ENCODE measurements at places on chromosomes 6 and 20.

DNA sequence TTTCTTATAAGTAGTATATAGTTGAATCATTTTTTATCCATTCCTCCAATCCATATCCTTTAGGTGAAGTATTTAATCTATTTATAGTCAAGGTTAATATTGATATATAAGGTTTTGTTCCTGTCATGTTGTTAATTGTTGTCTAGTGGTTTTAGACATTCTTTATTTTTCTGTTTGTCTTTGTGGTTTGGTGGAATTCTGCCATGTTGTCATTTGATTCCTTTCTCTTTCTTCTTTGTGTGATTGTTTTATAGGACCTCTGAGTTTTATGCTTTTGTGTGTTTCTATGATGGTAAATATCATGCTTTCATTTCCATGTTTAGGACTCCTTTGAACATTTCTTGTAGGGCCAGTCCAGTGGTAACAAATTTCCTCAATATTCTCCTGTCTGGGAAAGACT lies 450.3 kb upstream of the BTBD3 start:
- no peak for DNase-seq

- DNase-seq = peak; percentile 11
Measured at GRCh38 chr6:30357678-30358540, 13.0 kb downstream of the RPP21 start.

GRCh38 chr6:75376347-75377024 lies 91.9 kb upstream of the TMEM30A start:
- DNase-seq = no peak

GRCh38 chr6:90450268-90450953 lies 136.5 kb downstream of the MAP3K7 start:
- no peak for DNase-seq

DNA sequence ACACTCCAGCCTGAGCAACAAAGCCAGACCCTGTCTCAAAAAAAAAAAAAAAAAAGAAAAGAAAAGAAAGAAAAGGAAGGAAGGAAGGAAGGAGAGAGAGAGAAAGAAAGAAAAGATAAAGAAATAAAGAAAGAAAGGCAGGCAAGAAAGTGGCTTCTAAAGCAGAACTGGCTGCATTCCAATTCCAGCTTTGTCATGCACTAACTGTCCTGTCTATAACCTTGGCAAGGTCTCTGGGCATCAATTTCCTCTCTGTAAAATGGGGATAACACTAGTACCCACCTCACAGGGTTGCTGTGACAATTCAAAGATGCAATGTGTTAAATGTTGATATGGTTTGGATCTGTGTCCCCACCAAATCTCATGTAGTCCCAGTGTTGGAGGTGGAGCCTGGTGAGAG lies 28.0 kb downstream of the RING1 start:
- no peak for DNase-seq

DNA sequence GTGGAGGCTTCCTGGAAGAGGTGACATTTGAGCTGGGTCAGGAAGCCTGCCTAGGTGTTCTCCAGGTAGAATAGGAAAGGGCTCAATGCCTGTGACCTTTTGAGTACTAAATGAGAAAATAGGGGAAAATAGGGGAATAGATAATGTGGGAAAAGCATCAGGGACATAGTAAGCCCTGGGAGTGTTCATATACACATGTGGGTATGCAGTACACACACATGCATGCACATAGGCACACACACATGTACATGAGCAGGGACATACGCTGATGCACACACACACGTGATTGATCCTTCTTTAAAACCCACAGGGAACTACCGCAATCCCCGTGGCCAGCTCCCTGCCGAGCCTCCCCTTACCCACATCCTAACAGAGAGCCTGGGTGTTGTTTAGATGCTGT lies 351.7 kb downstream of the CDH4 start:
- no peak for DNase-seq

GRCh38 chr20:3633913-3634478 lies 29.2 kb downstream of the GFRA4 start:
- no peak for DNase-seq

- DNase-seq = no peak
Measured at GRCh38 chr6:70119218-70119835, 183.6 kb downstream of the COL9A1 start.

DNA sequence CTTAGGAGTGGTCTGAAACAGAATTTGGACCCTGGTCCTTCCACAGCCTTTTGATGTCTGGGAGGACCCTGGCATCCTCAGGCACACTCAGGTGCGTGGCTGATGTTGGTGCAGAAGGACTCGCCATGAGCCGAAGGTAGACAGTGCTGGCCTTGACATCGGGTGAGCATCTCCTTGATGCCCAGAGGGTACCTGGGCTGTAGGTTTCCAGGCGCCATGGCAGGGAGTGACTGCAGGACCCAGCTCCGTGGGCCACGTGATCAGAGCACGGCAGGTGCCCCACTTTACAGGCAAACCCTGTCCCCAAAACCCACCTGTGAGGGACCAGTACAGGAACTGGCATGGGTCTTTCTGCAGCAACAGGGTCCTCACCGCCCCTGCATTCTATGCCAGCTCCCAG lies 319.2 kb downstream of the CDH4 start:
- no peak for DNase-seq

DNA sequence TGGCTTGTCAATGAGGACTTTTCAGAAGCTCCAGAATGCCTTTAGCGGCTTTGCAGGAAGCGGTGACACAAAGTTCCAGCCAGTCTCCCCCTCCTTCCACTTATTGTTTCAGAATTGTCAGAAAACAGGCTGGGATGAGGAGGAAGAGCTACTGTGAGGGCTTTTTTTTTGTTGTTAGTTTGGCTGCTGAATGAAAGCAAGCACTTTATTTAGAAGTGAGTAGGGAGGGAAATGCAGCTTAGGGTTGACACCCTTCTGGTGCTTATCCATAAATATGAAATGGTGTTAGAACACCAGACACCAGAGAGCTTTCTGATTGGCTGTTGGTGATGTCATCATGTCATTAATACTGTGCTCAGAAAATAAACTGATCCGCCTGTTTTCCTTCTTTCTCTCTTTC lies 251.5 kb downstream of the SOX4 start:
- no peak for DNase-seq

DNA sequence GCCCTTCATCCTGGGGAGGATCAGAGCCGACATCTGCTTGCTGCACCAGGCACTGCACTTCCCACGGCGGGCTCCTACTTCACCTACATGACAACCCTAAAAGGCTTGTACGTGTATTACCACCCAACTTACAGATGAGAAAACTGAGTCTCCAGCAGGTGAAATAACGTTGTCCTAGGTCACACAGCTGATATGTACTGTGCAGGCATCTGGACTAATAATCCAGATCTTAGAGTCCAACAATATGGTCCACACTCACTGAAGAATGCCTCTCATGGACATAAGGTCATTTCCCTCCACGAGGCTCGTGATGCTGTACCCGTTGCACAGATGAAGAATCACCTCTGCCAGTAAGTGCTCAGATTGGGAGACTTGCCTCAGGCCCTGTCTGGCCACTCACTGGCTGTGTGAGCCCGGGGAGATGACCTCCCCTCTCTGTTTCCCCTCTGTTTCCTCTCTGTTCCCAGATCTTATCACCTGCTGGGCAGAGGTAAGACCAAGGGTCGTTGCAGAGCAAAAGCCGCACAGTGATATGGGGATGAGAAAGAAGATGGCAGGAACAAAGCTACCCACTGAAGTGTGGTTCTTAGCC lies 32.1 kb downstream of the TGM2 start:
- DNase-seq = no peak

DNA sequence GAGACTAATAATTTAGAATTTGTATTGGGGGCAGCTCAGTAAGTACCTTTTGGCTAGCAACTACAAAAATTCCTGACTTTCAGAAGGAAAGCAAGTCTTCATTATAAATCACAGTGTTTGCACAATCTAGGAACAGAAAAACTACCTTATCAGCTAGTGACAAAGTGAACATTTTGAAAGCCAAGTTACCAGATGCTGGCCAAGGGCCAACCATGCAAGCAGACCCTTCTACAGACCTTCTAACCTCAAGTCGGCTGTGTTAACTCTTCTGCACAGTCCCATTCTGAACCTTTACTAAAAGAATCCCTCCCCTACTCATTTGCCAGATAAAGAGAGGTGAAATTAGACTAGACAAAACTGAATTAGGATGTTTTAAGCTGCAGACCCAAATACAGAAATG lies 341.9 kb downstream of the COL12A1 start:
- DNase-seq = no peak

- DNase-seq = no peak
Measured at GRCh38 chr6:51467231-51467952, 620.0 kb downstream of the PKHD1 start.

DNA sequence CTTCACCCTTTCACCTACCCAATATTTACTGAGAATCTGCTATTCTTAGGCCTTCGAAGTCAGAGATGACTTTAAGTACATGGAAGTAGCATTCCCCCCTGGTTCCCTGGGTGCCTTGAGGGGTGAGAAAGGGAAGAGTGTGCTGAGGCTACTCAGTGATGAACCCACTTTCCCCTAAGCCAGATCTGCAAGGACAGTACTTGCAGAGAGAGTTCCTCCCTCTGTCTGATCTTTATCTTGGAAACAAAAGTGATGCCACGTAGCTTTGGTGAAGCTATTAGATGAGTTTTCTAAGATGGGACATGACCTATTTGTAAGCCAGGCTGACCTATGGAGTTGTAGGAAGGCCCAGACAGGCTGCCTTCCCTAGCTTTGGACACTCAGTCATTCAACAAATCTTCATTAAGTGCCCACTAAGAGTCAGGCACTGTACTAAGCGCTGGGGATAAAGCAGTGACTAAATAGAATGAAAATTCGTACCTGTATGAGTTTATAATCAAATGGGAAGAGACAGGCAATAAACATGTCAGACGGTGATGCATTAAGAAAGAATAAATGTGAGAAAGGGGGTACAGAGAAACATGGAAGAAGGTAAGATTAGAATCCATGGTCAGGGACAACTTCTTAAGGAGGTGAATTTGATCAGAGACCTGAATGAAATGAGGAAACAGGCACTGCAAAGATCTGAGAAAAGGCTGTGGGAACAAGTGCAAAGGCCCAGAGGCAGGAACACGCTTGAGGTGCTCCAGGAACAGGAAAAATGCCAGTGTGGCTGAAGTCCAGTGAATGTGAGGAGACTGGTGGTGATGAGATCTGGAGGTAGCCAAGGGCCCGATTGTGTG lies 42.2 kb downstream of the BCL2L1 start:
- DNase-seq = no peak

GRCh38 chr6:136880748-136881460 lies 41.2 kb upstream of the SLC35D3 start:
- DNase-seq = no peak

GRCh38 chr6:17585766-17586490 lies 14.2 kb upstream of the FAM8A1 start:
- DNase-seq = no peak

- no peak for DNase-seq
Measured at GRCh38 chr6:163813979-163814493, 399.5 kb downstream of the QKI start.

GRCh38 chr6:114712129-114712662 lies 369.4 kb upstream of the HS3ST5 start:
- DNase-seq = no peak

- DNase-seq = no peak
Measured at GRCh38 chr6:15020119-15020770, 225.6 kb upstream of the JARID2 start.

- DNase-seq = no peak
Measured at GRCh38 chr6:15495375-15495901, 167.4 kb downstream of the DTNBP1 start.

GRCh38 chr6:133645966-133646740 lies 242.8 kb upstream of the TCF21 start:
- no peak for DNase-seq

GRCh38 chr20:45832619-45833018 lies 980 bp upstream of the SNX21 start:
- DNase-seq = no peak

DNA sequence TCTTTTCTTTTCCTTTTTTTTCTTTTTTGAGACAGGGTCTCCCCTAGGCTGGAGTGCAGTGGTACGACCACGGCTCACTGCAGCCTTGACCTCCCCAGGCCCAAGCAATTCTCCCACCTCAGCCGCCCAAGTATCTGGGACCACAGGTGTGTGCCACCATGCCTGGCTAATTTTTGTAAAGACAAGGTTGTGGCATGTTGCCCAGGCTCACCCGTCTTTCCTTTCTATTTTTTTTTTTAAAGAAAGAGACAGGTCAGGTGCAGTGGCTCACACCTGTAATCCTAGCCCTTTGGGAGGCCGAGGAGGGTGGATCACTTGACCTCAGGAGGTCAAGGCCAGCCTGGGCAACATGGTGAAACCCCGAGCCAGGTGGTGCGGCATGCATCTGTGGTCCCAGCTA lies 16.6 kb downstream of the BANF2 start:
- no peak for DNase-seq

DNA sequence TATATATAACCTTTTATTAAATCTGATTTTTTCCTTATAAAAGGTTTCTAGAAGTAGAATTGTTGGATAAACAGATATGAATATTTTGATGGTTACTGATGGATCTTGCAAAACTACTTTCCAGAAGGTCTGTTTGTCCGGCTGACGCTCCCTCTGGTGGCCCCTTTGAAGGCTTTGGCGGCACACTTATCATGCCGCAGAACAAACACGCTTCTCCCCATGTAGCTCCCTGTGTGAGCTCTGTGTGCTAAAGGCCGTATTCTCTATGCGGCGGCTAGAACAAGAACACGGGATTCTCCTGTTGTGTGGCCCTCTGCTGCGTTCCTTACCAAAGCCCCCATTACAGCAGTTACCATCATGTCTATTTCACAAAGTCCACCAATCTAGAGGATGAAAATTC lies 30.0 kb downstream of the PPP1R3G start:
- DNase-seq = no peak

DNA sequence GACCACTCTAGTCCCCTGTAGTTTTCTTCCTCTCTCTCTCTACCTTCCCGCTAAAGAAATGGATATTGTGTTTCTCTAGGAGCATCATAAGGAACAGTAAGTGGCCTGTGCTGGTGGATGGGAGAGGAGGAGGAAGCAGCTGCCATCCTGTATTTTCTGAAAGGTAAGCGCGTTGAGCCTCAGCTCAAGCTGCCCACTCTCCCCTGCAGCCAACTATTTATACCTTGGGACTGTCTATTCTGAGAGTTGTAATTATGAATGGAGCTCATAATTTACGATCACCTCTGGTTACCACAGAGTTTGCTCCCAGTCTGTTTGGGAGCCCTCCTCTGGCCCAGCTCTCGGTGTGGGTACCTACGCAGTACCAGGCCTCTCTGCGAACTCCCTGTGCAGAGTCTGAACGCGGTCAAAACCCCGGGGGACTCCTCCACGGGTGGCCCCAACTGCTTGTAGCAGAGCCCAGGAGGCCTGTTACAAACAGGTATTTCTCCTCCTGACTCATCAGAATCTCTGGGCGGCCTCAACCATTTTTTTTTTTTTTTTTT lies 285.4 kb downstream of the SMOC2 start:
- DNase-seq = no peak
